Stimulated activated CD8-positive, alpha-beta memory T cell treated with anti-CD3 and anti-CD28 coated beads, Interleukin-15, amount 100 ng/mL, for 24 hours (primary cell): ENCODE measurements at places on chromosomes 1 and 21.

GRCh38 chr1:174870319-174870718, 129.4 kb upstream of the CACYBP start:
- DNase-seq = no peak

GRCh38 chr1:118900643-118901440, 87.3 kb downstream of the TBX15 start:
- DNase-seq = no peak

DNA sequence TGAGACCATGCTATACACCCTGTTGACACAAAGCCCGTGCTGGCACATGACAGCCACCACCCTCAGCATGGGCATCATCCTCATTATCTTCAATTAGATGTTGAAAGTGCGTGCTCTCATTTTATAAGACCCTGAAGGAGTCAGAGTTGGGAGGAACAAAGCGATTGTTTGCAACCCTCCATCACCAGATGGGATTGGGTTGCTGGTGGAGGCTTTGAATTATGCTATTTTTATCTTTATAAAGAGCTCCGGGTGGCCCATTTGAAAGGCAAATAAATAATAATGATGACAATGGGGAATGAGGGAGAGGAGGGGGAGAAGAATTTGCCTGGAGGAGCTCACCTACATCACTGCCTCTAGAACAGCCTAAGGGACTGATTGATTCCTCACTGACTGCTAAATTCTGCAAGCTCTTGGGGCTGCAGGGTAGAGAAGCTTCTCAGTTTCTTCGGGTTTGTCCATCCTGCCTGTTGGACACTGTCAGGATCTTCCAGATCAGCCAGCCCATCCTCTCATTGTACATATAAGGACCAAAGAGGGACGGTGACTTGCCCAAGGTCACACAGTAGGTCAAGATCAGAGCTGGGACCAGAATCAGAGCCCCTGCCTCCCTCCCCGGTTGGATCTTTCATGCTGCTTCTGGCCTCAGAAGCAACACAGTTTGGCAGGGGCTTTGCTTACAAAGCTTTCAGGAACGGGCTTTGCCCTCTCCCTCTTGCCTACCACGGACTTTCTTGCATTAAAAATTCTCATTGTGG, 130.9 kb upstream of the ZBTB40 start:
- DNase-seq = no peak

GRCh38 chr1:108077991-108078390, 113.0 kb upstream of the VAV3 start:
- no peak for DNase-seq

DNA sequence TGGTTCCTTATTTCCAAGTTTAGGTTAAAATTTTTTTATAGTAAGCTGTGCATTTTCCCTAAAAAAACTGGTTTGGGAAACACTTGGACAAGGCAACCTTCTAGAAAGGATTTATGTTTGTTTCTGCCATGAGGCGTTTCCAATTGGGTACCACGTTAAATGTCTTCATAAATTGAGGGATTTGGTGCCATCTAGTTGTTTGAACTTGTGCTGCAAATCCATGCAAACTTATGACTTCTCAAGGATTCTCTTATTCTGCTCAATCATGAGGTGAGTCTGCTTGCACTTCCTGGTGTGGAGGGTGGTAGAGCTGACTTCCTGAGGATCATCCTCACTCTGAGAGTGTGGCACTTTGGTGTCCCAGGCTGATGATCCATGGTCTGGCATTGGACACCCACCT, 123.3 kb downstream of the PCNX2 start:
- no peak for DNase-seq

GRCh38 chr1:65691972-65692371, 100.7 kb upstream of the PDE4B start:
- DNase-seq = no peak

DNA sequence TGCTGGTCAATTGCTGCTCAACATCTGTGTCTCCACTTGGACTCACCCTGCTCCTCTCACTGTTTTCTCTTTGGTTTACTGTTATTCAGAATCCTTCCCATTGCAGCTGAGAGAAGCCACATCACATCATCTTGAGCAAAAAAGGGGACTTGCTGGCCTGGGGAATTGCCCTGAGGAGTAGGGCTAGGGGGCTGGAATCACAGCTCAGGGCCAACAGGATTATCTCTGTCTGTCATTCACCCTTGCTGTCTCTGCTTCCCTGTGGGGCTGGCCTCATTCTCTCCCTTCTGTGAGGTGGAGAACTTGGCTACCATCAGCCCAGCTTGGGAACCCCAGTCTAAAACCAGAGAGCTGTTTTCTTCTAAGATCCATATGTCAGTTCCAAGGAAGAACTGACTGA, 140.7 kb upstream of the WNT4 start:
- no peak for DNase-seq

DNA sequence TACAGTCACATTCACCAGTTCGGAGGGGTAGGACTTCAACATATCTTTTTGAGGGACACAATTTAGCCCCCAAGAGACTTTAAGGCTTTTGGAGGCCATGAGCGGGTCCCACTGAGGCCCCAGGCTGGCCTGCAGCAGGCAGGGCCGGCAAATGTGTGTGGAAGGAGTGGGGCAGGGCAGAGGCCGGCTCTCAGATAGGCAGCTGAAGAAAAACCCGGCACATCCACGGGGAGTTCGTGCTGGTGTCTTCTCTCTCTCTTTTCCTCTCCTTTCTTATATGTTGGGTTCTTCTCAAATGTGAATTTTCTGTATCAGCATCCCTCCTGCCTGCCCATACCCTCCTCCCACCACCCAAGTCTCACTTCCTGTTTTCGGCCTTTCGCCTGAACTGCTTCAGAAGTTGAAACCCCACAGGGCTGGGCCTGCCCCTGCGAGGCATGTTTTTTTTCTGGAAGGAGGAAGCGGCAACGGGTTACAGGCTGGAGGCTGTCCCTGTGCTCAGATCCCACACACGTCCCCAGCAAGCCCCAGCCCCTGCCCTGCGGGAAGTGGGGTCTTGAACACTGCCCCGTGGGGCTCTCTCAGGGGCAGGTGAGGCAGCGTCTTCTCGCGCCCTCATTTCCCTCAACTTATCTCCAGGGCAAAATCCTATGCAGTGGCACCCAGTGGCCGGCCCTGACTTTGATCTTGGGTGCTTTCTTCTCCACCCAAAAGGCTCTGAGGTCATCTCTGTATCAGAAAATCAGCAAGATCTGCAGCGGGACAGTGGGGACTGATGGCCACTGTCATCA, 9.7 kb upstream of the UMODL1 start:
- no peak for DNase-seq

GRCh38 chr1:152565115-152565514, 1.5 kb downstream of the LCE3E start:
- no peak for DNase-seq

DNA sequence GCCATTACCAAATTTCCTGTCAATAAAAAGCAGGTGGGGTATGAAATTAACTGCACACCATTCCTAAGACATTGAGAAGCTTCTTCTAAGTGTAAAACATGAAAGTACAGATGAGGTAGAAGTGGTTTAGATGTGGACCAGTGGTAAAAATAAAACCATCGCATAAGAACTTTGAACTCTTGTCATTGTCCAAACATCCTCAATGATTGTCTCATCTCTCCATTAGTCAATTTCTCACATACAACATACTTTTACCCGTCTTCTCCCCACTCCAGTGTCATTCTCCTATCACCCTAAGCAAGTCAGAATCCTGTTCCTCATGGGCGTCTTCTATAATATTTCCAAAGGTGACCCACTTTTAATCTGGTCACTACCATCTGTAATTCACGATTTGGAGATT, 24.3 kb upstream of the SLC19A2 start:
- no peak for DNase-seq

DNA sequence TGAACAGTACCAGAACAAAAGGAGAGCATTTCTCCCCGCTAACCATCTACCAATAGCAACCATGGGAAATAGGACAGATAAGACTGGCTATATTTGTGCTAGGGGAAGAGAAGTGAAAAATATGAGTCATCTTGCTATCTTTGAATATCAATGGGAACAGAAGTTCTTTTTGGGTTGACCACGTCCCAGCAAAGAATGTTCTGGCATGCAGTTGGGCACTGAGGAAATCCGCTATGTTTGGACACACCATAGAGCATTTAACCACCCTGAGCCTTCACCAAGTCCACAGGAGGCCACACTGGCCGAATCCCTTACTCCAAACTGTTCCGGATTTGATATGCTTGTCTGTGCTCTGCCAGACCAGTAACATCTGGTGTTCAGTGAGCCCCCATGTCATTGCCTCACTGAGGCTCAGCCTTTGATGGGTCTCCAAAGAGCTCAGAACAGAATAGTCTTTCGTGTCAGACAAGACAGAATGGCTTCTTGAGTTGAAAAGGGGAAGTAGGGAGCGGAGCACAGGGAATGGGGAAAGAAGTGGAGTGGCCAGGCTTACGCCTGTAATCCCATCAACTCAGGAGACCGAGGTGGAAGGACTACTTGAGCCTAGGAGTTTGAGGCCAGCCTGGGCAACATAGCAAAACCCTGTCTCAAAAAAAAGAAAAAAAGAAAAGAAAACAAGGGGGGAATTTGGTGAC, 81.4 kb downstream of the SMYD2 start:
- DNase-seq = no peak

DNA sequence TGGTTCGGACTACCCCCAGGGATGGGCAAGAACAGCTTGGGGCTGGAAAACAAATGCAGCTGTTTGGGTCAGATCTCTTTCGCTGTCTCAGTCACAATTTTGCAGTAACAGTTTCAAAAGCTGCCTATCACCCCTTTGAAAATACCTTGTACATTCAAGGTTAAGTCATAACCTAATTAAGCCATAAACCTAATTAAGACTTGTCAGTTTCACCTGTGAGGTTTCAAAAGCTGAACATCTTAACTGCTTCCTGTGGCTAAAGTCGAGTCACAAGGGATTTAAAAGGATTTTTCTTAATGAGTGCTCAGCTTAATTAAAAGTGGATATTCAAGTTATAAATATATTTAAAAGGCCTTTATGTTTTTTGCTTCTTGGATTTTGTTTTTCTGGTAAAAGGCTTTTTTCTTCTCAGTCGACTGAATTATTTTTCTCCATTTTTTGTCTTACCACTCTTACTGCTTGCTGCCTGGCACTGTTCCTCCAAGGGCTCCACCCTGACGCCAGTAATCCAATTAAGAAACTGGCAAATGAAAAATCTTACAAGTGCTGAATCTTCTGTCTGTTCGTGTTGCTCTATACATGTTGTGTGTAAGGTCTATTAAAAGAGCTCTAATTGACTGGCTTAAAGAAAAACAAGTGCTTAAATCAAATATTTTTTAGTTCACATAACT, 31.3 kb downstream of the CBR1 start:
- no peak for DNase-seq

DNA sequence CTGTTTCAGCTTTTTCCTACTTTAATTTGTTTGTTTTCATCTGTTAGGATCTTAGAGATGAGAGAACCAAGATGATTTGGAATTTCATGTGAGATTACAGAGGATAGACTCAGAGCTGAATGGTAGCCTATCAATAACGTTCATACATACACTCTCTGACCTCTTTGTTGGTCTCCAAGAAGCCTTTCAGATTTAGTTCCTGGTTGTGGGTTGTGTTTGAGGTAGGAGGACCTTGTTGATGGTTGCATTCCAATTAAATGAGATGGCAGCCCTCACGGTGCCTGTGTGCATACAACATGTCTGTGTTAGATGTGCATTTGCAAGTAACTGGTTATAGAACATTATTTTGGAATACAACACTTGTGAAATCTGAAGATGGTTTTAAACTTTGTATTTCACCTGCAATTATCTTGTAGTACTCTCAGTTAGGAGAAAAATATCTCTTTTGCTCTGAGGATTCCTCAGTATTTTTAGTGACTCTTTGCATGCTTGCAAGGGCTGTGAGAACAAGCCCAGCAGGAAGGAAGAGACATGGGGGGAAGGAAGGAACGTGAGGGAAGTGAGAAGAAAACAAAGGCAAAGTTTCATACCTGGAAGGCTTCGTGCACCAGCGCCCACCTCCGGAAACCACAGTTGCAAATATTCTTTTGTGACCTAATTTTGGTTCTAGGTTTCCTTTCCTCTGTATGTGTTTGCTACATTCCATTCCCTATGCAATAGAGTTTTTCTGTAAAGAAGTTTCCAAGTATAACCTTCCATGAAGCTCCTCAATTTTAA, 291.8 kb downstream of the DISC1 start:
- no peak for DNase-seq

GRCh38 chr1:158013840-158014730, 20.6 kb downstream of the KIRREL1 start:
- DNase-seq = no peak

GRCh38 chr1:25556791-25557476, 13.5 kb downstream of the LDLRAP1 start:
- no peak for DNase-seq

GRCh38 chr1:228368801-228369607, 37.6 kb downstream of the TRIM11 start:
- DNase-seq = no peak

- no peak for DNase-seq
Measured at GRCh38 chr1:168623003-168623828, 46.8 kb downstream of the XCL1 start.

- DNase-seq = no peak
Measured at GRCh38 chr1:102742426-102742825, 365.9 kb downstream of the COL11A1 start.

DNA sequence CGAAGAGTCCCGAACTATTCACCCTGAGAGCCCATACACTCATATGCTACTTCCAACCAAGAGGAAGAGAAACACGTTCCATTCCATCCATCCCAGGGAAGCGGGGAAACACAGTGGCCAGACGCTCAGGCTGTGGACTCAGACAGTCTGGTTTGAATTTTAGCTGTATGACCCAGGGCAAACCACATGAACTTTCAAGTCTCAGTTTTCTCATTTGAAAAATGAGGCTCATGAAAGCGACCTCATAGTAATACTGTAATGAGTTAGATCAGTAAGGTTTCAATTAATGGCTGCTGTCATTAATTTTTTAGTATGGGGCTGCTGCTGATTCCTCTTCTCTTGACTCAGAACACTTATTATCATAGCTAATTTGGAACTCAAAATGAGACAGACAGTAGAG, 1.5 kb downstream of the FCRL4 start:
- DNase-seq = no peak

DNA sequence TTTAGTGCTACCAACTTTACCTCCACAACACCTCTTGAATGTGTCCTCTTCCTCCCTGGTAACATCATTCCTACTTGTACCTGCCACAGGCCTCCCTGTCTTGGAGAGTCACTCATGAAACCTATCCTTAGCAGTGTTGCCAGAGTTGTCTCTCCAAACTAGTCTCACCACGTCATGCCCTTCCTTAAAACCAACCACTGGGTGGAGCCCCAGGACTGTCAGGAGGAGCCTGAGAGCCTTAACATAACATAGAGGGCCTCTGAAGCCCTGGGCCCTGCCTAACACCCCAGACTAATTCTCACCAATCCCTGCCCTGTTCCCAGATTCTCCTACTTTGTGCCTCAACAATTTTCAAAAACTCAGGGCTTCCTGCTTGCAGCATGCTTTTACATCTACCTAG, 65.3 kb downstream of the ZNF697 start:
- no peak for DNase-seq

DNA sequence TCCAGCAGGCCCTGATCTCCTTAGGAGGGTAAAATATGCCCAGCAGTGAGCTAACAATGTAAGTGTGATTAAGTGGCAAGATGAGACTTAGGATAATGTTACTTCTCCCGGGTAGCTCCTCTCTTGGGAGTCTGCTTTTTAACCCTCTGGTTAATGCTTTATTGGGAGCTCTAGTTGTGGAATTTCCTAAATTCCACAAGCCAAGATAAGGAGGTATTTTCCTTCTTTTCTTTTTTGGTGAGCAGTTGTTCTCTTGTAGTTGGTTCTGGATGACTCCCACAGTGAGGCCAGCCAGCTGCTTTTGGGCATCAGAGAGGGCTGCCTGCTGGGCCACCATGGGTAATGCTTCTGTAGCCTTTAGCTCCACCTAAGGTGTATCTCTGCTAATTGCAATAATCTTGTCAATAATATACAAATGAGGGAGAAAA, 19.3 kb downstream of the C1orf52 start:
- DNase-seq = no peak
